Mucosa of descending colon (tissue), 3 donors: ENCODE measurements at places on chromosomes 2 and 18. TPM values are rescaled to one million over a fixed set of nuclear protein-coding genes. Genes with fewer than 3 reads are reported as not detected.

Gene LRATD1
- total RNA-seq = 157 TPM

Gene KIF5C
- total RNA-seq = 11.0 TPM

Gene TEX44
- total RNA-seq = not detected

Gene GPR55
- 0.99 TPM for total RNA-seq

Gene ZNF804A
- 0.14 TPM for total RNA-seq

Gene FASTKD1
- total RNA-seq = 58.6 TPM

Gene KRCC1
- 40.7 TPM for total RNA-seq

Gene CFC1
- total RNA-seq = 0.28 TPM

Gene CPLX4
- not detected for total RNA-seq

Gene NTSR2
- not detected for total RNA-seq

DNA sequence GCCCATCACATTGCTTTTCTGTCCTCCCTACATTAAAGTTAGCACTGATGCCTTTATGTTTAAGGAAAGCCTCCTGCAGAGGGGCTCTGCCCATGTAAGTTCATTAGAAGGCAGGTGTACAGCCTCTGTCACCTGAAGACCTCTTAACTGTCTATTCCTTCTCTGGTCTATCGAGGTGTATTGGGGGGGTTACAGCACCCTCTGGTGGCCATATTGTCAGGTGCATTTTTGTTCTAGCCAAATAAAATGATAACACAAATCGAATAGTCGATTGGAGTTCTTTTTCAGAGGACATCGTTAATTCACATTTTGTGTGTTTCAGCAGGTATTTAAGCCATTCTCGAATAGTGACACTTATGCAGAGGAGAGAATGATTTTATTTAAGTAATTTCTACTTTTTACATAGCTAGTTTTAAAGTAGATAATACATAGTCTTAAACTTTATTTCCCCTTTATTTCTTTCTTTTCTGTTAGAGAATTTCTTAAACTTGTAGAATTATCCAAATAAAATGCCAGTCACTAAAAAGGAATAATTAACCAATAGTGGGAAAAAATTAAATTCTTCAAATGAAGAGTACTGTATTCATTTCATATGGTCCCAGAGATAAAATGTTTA is 136.8 kb downstream of the NEDD4L start:
- DNase-seq = no peak

DNA sequence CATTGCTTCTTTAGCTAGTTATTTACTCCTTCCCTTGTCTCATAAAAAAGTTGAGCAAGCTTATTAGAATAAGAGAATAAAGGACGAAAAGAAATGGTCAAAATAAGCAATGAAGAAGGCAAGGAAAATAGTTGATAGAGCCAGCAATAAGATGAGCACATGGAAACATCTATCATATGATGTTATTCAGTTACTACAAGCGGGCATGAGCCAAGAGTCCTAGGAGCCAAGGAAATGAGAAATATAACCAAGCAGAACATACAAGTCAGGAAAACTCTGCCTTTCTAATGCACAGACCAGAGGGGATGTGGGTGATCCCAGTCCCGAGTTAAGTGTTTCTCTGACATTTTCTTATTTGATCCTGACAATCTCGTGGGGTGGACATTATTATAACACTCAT is 33.9 kb downstream of the INO80C start:
- DNase-seq = no peak

DNA sequence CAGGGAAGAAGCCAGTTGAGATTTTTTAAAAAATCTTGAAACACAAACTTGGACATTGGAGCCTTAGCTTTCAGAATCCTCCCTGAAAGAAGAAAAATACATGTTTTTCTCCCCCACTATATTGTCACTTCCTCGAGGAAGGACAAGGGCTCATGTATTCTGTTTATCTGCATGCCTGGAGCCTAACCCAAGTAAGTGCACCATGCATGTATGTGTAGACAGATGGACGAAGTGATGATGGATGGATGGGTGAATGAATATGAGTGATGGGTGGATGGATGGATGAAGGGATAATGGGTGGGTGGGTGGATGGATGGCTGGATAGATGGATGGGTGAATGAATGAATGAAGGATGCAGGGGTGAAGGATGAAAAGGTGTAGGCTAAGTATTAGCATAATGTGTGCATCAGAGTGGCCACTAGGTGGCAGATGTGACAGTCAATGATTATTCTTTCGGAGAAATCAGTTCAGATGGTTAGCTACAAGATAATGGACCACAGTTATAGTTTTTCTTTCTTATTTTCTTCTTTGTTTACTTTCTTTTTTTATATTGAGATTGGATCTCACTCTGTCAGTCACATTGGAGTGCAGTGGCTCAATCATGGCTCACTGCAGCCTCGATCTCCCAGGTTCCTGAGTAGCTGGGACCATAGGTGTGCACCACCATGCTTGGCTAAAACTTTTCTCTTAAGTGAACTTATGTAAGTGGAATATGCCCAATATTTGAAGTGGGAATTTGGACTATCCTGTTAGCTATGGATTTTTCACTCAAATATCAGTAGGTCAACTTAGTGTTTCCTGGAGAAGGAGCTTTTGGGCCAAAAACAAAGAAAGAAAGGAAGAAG is 18.5 kb upstream of the CCDC93 start:
- DNase-seq = no peak

GRCh38 chr2:234275515-234275914 is 221.4 kb downstream of the ARL4C start:
- DNase-seq = no peak

DNA sequence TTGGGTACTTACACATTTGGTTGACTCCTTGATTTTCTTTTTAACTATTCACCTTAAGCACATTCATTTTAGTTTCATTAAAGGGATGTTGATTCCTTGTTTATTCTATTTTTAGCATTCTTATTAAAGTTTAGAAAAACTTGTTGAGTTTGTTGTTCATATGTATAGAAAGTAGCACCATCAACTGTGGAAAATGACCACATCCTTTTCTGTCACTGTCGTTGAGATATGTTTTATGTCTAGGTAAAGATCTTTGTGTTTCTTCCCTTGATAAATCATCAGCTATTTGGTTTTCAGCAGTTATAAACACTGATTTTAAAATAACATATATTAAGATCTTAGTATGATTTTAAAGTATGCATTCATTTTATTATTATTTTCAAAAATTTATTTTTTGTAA is 25.1 kb downstream of the SLC39A10 start:
- no peak for DNase-seq

- DNase-seq = no peak
These were observed 70.1 kb upstream of the PNPT1 start for GRCh38 chr2:55763721-55764120.

DNA sequence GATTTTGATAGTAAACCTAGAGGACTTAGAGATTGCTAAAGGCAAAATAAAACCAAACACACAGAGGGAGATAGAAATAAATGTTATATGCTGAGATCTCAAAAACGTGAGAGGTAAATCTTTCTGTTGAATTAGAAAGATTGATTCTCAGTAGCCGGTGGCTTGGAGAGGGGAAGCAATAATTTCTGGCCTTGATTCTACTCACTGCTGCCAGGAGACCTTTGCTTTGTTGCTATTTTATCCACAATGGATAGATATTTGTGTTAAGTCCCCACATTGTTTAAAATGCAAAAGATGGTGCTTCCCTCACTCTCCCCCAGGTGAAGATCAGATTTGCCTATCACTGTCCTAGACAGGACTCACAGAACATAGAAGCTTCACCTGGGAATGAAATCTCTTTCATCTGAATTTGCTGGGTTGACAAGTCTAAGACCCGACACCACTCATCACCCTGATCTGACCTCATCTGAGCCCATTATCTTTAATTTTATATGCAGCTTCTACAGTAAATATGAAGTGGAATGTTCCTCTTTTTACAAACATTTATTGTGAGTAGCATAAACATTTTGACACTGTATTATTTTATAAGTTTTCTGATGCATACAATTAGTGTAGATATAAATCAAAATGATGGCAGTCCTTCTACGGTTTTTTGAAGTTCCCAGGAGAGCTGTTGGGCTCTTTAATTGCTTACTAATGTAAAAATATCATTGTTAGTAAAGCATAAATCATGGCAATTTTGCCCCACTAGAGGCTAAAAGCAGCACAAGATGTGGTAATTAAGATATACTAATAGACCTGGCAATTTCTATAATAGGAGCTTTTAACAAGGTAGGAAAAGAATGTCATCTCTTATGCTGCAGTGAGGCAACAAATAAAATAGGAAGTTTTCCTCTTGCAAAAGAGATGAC is 149.7 kb downstream of the DCC start:
- no peak for DNase-seq

DNA sequence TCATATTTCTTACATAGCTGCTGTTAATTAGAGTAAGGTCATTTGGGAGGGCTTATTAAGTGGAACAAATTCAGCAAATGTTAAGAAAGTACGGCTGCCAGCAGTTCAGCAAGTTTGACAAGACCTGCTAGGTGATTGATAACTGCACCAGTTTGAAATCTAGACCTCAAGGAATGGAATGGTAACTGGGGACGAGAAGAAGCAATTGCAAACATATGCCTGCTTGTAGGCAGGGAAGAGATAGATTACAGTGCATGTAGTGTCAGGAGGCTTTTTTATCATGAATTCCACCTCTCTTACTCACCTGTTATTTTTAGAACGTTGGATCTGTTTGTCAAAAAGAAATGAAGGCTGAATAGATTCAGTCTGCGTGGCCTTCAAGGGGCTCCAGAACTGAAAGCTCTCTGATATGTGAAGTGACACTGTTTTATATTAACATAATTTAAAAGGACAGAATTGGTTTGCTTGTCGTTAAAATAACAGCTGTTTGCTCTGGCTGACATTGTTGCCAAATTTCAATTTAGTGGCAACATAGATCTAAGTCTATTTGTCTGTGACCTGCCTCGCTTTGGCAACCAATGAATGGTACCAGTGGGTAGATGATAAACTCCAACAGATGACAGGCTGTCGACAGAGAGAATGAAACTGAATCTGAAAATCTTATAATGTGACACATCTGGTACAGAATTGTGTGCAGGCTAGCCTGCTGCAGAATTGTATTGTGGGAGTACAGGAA is 199.3 kb downstream of the ZNF407 start:
- DNase-seq = no peak

DNA sequence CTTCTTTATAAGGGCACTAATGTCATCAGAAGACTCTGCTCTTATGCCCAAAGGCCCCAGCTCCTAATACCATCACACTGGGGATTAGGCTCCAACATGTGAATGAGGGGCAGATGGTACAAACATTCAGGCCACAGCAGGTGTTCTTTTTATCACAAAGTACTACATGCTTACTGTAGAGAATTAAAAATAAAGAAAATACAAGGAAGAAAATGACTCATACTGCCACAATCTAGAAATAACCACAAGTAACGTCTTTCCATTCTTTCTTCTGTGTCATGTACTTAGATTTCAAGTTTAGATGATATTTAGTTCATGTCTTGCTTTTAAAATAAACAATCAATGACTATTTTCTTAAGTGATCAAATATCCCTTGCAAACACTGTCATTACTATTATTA is 100.3 kb upstream of the NEDD4L start:
- DNase-seq = no peak

GRCh38 chr18:62790871-62791772 is 75.8 kb downstream of the PHLPP1 start:
- no peak for DNase-seq

DNA sequence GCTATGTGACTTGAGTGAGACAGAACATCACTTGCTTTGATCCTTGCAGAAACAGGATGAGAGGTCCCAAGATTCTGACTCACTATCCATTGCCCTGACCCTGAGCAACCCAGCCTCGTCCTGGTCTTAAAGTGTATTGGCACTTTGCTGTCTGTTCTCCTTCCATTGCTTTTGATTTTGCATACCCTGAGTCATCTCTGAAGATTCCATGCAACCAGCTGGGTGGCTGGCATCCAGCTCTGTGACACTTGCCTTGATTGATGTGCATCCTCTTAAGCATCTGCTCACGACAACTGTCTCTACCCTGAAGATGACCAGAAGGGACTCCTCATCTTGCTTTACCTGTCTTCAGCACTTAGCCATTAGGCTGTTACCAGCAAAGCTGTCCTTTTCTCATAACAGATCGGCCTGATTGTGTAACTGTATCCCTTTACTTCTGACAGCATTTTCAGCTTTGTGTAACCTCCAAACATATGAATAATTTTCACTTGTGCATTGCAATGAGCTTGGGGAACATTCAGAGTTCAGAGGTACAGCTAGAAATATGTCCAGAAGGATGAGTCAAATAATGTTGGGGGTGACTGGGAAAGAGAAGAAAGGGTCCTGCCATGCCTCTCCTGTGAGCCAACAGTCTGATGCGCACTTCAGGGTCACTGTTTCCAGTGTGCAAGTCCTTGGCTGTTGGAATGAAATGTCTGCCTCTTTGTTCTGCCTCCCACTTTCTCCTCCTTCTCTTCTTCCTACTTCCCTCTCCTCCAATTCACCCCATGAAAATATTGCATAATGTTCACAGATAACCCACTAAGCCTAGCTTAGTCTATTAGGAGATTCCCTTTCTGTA is 249.7 kb upstream of the OSR1 start:
- no peak for DNase-seq

- DNase-seq = no peak
These were observed 158.9 kb upstream of the MEIS1 start for GRCh38 chr2:66275984-66276383.

- no peak for DNase-seq
These were observed 520.5 kb downstream of the TDRD15 start for GRCh38 chr2:21644266-21644665.

DNA sequence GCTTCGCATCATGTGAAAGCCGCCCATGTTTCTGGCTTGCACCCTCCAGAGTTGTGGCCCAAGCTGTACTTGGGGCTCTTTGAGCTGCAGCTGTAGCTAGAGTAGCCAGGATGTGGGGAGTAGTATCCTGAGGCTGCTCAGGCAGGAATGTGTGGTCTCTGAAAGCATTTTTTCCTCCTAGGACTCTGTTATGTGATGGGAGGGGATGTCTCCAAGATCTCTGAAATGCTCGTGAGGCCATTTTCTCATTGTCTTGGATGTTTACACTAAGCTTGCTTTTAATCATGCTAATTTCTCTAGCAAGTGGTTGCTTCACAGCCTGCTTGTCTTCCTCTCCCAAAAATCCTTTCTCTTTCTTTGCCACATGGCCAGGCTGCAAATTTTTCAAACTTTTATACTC is 687.6 kb downstream of the DCDC2C start:
- DNase-seq = no peak

GRCh38 chr2:71216501-71216900 is 10.4 kb downstream of the PAIP2B start:
- no peak for DNase-seq

DNA sequence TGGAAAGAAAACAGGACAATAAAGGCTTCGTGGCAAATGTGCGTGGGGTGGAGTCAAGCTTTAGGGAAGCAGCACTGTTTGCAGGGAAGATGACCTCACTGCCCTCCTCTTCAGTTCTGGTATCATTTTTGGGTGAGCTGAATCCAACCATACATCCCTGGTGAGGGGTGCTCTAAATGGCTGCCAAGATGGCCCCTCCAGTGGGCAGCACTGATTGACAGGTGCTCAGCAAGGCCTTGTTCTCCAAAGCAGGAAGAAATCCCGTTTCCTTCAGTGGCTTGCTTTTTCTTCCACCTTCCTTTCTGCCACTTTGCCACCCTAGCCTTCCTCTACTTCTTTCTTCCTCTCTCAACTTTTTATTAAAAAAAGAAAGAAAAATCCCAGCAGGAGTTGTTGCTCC is 132.8 kb upstream of the SP5 start:
- DNase-seq = no peak
